ENCODE measurements at places on chromosomes 3 and 15. TPM values are rescaled to one million over a fixed set of nuclear protein-coding genes. Genes with fewer than 3 reads are reported as not detected.

MELTF gene
- total RNA-seq: 46.4 TPM

SLITRK3 gene
- total RNA-seq: not detected

ZNF80 gene
- not detected for total RNA-seq

NRG4 gene
- total RNA-seq: 2.6 TPM

DUOX2 gene
- total RNA-seq: 0.04 TPM

SERINC4 gene
- total RNA-seq: 0.12 TPM

SHC4 gene
- total RNA-seq: 1.1 TPM

C3orf80 gene
- total RNA-seq: 1.8 TPM

KLHDC8B gene
- total RNA-seq: 5.0 TPM

CEP152 gene
- total RNA-seq: 4.9 TPM

ACTRT3 gene
- 3.2 TPM for total RNA-seq

CLRN1 gene
- total RNA-seq: not detected

PLS1 gene
- 17.6 TPM for total RNA-seq

ALPK3 gene
- 0.28 TPM for total RNA-seq

HIGD1A gene
- total RNA-seq: 77.6 TPM

MASP1 gene
- total RNA-seq: 0.06 TPM

RFTN1 gene
- total RNA-seq: 3.3 TPM

LRRC31 gene
- not detected for total RNA-seq

SLC51A gene
- not detected for total RNA-seq

SYNPR gene
- not detected for total RNA-seq

GORASP1 gene
- 34.1 TPM for total RNA-seq

MNS1 gene
- total RNA-seq: 2.7 TPM

BFSP2 gene
- not detected for total RNA-seq

SIDT1 gene
- 0.19 TPM for total RNA-seq

GOLGA6D gene
- not detected for total RNA-seq

ITIH1 gene
- not detected for total RNA-seq

CYP8B1 gene
- not detected for total RNA-seq

NUP210 gene
- 40.3 TPM for total RNA-seq

EIF4E3 gene
- 2.6 TPM for total RNA-seq

MST1 gene
- 1.6 TPM for total RNA-seq

GOLGA8S gene
- 0.18 TPM for total RNA-seq

PSTPIP1 gene
- total RNA-seq: not detected

EPHB1 gene
- not detected for total RNA-seq

GOLGA6L4 gene
- total RNA-seq: 0.28 TPM

NECTIN3 gene
- total RNA-seq: 22.5 TPM

CXCR6 gene
- total RNA-seq: not detected

CHST13 gene
- total RNA-seq: 1.0 TPM

IL20RB gene
- total RNA-seq: 1.2 TPM

GMPS gene
- 89.9 TPM for total RNA-seq

ANKRD63 gene
- 0.20 TPM for total RNA-seq

NAA80 gene
- 6.2 TPM for total RNA-seq

RBP2 gene
- not detected for total RNA-seq

LRTM1 gene
- not detected for total RNA-seq

CYP19A1 gene
- 0.25 TPM for total RNA-seq

ARPIN gene
- 12.6 TPM for total RNA-seq

ITIH3 gene
- not detected for total RNA-seq

PPP2R3A gene
- total RNA-seq: 3.2 TPM

PLSCR5 gene
- total RNA-seq: not detected

NUDT16 gene
- 6.7 TPM for total RNA-seq

TTLL13 gene
- total RNA-seq: 0.16 TPM
